ENCODE measurements at places on chromosomes 2 and 18. TPM values are rescaled to one million over a fixed set of nuclear protein-coding genes. Genes with fewer than 3 reads are reported as not detected.
A peak's percentile ranks its signal among the peaks of the same experiment; 100 is the strongest.

DNA sequence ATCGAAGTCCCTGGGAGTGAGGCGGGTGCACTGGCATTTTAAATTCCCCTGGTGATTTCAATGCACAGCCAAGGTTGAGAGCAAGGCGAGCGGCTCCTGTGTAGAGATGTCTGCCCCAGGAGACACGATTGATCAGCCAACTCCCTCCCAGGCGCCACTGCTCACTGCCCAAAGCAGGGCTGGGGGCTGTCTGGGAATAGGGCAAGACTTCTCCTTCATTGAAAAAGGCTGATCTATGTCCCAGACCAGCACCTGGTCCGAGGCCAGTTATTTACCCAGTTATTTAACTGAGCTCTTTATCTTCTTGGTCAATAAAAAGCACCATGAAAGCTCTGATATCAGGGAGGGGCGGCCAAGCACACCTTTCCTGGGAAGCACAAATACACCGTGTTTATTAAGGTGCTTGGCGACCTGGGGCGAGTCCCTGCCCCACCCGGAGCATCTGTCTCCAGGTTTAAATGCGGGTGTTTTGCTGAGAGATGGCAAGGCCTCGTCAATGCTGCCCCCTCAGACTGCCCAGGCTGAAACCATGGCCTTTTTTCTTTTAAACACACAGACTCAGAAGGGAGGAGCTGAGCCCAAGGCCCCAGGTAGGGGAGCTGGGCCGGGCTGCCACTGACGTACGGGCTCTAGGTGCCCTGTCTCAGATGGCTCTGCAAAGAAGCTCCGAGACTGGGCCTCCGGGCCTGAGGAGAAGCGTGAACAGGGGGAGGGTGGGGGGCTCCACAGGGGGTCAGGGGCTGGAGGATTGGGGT lies 73.9 kb upstream of the HPCAL1 start:
- H3K27me3 ChIP-seq, result no peaks in the 10 kb centered on the region
- H3K4me1 ChIP-seq, result no peaks in the 10 kb centered on the region
- H3K36me3 ChIP-seq, result no peaks in the 10 kb centered on the region

GRCh38 chr2:187271825-187272224 lies 176.2 kb downstream of the CALCRL start:
- H3K27me3 ChIP-seq, result no peaks in the 10 kb centered on the region
- no peaks in the 10 kb centered on the region for H3K4me1 ChIP-seq
- no peak overlapping the region for H3K4me3 ChIP-seq
- no peaks in the 10 kb centered on the region for H3K36me3 ChIP-seq
- no peak overlapping the region for H3K27ac ChIP-seq

GRCh38 chr18:6327895-6328620 lies 86.7 kb downstream of the L3MBTL4 start:
- no peak overlapping the region for H3K4me3 ChIP-seq
- DNase-seq, result no peak
- no peaks in the 10 kb centered on the region for H3K4me1 ChIP-seq
- peaks cover 9% of the 10 kb centered on the region for H3K36me3 ChIP-seq

- H3K27me3 ChIP-seq, result peaks cover 77% of the 10 kb centered on the region
- H3K4me3 ChIP-seq, result peak overlapping the region; percentile 94
- DNase-seq, result peak; percentile 63
- no peak overlapping the region for H3K27ac ChIP-seq
Measured at GRCh38 chr2:66433945-66434678, 813 bp upstream of the MEIS1 start.

GREB1 gene
- total RNA-seq, result 15.3 TPM

DNA sequence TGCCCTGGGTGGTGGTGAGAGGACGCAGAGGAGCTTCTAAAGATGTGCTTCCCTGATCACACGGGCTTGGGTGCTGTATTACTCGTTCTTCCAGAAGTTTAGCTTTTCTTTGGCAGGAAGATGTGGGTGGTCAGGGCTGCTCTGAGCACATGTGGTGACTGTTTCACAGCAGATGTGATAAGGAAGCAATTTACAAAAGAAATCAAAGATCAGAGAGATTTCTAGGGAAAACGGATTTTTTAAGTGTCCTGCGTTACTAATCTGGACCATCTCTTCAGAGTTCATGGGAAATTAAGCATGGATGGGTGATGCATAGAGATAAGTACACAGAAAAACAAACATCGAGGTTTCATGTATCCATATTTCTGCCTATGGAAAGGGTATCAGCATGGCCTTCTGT lies 99.4 kb downstream of the WDSUB1 start:
- no peak overlapping the region for H3K4me3 ChIP-seq
- no peaks in the 10 kb centered on the region for H3K36me3 ChIP-seq
- H3K27ac ChIP-seq, result no peak overlapping the region

DNA sequence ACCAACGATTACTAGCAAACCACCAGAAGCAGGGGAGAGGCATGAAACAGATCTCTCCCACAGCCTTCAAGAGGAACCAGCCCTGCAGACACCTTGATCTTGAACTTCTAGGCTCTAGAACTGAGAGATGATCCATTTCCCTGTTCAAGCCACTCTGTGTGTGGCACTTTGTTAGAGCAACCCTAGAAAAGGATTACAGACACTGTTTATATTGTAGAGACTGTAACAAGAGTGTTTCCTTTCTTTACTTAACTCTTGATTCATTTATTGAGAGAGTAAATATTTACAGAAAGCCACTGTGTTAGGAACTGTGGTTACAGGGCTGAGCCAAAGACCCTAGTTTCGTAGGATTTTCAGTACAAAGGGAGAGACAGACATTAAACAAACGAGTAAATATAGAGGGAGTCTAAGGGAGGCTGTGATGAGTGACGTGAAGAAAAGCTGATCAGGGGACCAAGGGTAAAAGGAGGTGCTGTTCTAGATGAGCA lies 10.9 kb downstream of the CCDC68 start:
- H3K4me3 ChIP-seq, result no peak overlapping the region
- no peak for DNase-seq
- H3K27ac ChIP-seq, result no peak overlapping the region
- no peaks in the 10 kb centered on the region for H3K4me1 ChIP-seq
- H3K36me3 ChIP-seq, result no peaks in the 10 kb centered on the region
- H3K27me3 ChIP-seq, result no peaks in the 10 kb centered on the region

GRCh38 chr2:92074549-92074898 lies 2796.7 kb upstream of the TEKT4 start:
- peak; percentile 3 for DNase-seq
- H3K4me1 ChIP-seq, result no peaks in the 10 kb centered on the region
- no peak overlapping the region for H3K27ac ChIP-seq
- peaks cover 4% of the 10 kb centered on the region for H3K36me3 ChIP-seq
- H3K27me3 ChIP-seq, result no peaks in the 10 kb centered on the region

CRYBA2 gene
- total RNA-seq, result not detected

GRCh38 chr2:149027590-149028250 lies 10.8 kb upstream of the LYPD6B start:
- peaks cover 11% of the 10 kb centered on the region for H3K36me3 ChIP-seq
- DNase-seq, result no peak
- H3K27me3 ChIP-seq, result no peaks in the 10 kb centered on the region
- H3K4me1 ChIP-seq, result peaks cover 9% of the 10 kb centered on the region

DNA sequence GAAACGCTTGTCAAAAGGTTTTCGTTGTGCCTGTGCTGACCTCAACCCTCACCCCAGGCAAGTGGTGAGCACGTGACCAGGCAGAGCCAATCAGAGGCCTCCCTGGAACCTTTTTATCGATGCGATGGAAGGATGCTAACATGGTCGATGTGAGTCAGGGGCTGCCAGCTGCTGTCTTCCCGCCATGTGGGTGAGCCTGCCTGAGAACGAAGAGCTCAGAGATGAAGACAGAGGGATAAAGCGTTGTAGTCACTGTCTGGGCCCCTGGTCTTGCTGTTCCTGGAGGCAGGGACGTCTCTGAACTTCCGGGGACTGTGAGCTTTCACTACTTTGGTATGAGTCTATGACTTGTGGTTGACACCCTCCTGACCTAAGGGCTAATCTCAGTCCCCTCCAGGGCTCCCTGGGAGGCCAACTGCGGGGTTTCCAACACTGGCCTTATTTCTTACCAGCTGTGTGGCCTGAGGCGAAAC lies 18.6 kb downstream of the DNMT3A start:
- H3K36me3 ChIP-seq, result peaks cover 29% of the 10 kb centered on the region
- no peaks in the 10 kb centered on the region for H3K4me1 ChIP-seq
- peak; percentile 85 for DNase-seq
- H3K4me3 ChIP-seq, result no peak overlapping the region
- no peak overlapping the region for H3K27ac ChIP-seq

PCGF1 gene
- total RNA-seq, result 23.8 TPM

DNA sequence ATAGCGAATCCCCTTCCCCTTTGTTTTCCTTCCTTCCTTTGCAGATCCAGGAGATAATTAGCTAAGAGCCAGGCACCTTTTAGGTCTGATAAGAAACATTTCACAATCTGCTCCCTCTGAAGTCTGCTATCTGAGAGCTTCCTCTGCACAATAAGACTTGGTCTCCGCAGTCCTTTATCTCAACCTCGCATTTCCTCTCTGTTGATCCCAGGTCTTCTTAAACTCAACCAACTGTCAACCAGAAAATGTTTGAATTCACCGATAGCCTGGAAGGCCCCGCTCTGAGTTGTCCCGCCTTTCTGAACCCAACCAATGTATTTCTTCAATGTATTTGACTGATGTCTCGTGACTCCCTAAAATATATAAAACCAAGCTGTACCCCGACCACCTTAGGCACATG lies 78.4 kb upstream of the CTDP1 start:
- no peaks in the 10 kb centered on the region for H3K36me3 ChIP-seq
- no peak overlapping the region for H3K4me3 ChIP-seq
- no peak overlapping the region for H3K27ac ChIP-seq
- DNase-seq, result no peak
- H3K27me3 ChIP-seq, result no peaks in the 10 kb centered on the region
- no peaks in the 10 kb centered on the region for H3K4me1 ChIP-seq

SNTG2 gene
- 12.7 TPM for total RNA-seq

DNA sequence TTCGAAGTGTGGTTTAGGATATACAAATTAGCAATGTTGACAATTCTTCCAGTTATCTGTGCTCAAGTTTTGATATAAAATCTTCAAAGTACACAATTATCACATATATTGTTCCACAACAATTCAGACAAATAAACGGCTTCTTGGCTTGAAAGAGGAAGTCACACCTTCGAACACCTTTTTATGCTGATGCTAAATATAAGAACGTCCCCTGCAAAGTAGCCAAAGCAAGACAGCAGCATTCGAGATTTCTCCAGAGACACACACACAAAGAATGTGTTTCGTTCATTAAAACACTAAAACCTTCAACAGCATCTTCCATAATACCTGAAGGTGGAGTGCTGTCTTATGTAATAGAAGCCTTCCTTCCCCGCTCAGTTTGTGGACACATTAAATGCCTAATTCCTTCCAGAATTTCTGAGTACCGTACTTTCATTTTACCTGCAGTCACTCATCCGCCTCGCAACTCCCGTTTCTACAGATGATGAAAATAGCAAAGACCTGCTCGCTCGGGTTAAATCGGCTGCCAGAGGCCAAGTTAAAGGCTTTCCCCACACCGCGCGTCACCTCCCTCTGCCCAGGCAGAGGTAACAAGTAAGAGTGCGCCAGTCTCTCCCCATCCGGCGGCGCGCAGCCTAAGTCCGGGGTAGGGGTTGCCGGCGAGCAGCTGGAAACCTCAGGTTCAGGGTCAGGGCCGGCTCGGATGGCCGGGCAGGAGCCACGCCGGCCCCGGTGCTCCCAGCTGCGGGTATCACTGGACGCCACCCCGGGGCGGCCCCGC lies 847 bp downstream of the SERPINE2 start:
- no peaks in the 10 kb centered on the region for H3K36me3 ChIP-seq
- H3K4me3 ChIP-seq, result peak overlapping the region; percentile 86
- no peaks in the 10 kb centered on the region for H3K27me3 ChIP-seq
- H3K27ac ChIP-seq, result no peak overlapping the region

CLEC4F gene
- total RNA-seq, result not detected

DNA sequence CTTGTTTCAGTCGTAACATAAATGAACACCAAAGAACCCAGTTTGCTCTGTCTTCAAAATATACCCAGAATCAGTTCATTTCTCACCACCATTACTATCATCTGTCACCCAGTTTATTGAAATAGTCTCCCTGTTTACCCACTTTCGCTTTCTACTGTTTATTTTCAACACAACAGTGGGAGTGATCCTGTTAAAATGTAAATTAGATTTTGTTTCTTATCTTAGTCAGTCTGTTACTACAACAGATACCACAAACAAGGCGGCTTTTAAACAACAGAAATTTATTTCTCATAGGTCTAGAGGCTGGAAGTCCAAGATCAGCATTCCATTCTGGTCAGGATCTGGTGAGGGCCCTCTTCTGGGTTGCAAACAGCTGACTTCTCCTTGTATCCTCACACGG lies 74.8 kb downstream of the ARHGAP15 start:
- no peak overlapping the region for H3K27ac ChIP-seq
- H3K27me3 ChIP-seq, result no peaks in the 10 kb centered on the region
- no peaks in the 10 kb centered on the region for H3K36me3 ChIP-seq
- no peak for DNase-seq

DCDC2C gene
- total RNA-seq, result not detected

GRCh38 chr2:233307565-233307964 lies at the start of gene SAG:
Gene SAG (plus strand): TSS chr2:233307816. CDS start chr2:233309190, 1,374 bp downstream.
- no peak within 1 kb of the TSS for H3K27ac ChIP-seq
- H3K27me3 ChIP-seq, result no peaks in the 10 kb centered on the region
- H3K4me1 ChIP-seq, result no peaks in the 10 kb centered on the region
- no peak for DNase-seq

CYP27A1 gene
- total RNA-seq, result 3.1 TPM

SP110 gene
- 2.9 TPM for total RNA-seq

SERPINB11 gene
- not detected for total RNA-seq

RND3 gene
- total RNA-seq, result 62.6 TPM

DNA sequence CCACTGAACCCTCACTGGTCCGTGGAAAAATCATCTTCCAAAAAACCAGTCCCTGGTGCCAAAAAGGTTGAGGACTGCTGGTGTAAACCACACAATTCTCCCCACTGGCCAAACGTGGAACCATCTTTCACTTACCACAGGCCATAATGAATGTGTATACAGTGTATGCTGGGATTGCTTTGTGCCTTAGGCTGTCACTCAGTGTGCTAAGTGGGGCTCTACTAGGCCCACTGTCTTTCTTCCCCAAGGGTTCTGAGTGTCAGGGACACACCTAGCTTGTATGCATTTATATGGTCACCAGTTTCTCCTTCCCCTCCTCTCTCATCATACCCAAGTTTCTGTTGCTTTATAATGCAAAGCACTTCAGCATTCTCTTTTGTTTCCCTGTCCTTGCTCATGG lies 27.2 kb downstream of the SCYGR8 start:
- no peak for DNase-seq
- H3K27me3 ChIP-seq, result no peaks in the 10 kb centered on the region
- H3K36me3 ChIP-seq, result no peaks in the 10 kb centered on the region
- H3K4me3 ChIP-seq, result no peak overlapping the region

GRCh38 chr2:157830696-157831570 lies 45.2 kb downstream of the ACVR1 start:
- no peaks in the 10 kb centered on the region for H3K27me3 ChIP-seq
- no peak for DNase-seq
- H3K4me1 ChIP-seq, result peaks cover 6% of the 10 kb centered on the region
- no peak overlapping the region for H3K27ac ChIP-seq
- H3K36me3 ChIP-seq, result no peaks in the 10 kb centered on the region

GRCh38 chr2:3125001-3125760 lies 252.4 kb downstream of the EIPR1 start:
- H3K4me3 ChIP-seq, result no peak overlapping the region
- DNase-seq, result no peak
- H3K27ac ChIP-seq, result no peak overlapping the region
- no peaks in the 10 kb centered on the region for H3K36me3 ChIP-seq
- H3K4me1 ChIP-seq, result no peaks in the 10 kb centered on the region

NR4A2 gene
- total RNA-seq, result 1.5 TPM

TRIM43 gene
- total RNA-seq, result not detected
